ENCODE measurements at places on chromosomes 12 and 14.

DNA sequence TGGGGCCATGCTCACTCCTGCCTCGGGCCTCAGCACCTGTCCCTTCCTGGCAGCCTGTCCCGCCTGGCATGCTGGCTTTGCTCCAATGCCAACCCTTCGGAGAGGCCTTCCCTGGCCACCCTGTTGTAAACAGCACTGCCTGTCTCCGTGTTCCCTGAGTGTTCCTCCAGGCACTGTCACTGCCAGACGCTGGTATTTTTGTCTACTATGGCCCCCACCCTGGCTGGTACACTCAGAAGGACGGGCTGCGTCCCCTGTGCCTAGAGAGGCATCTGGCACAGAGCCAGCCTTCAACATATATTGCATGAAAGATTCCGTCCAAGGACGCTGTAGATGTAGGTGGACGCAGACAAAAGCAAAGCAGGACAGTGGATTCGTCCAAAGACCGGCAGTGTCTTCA is 2.7 kb upstream of the ASPG start:
- DNase-seq = no peak

DNA sequence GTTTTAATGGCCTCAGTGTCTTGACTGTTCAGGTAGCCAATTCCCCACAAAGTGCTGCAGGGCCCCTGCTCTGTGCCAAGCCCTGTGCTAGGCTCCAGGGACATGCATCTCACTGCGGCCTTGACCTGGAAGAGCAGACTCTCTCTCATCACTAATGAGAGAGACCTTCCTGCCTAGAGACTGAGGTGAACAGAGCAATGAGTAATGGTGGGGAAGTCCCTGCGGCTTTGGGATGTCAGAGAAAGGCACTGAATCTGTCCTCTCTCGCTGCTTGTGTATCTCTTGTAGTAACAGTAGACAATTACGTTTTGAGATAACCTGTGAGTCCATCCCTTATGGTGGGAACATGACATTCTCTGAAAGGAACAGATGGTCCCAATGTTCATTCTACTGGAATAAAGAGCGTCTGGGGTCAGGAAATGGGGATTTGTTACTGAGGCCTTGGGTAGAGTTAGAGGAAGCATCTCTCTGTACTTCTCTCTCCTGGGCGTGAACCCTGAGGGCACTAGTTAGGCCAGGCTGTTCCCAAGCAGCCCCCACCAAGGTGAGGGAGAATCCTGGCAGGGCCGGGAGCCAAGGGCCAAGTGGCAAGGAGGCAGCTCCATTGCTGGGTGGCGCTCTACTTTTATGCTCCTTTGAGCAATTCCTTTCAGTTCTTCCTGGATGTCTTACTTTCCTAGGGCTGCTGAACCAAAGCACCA is 13.5 kb downstream of the NFATC4 start:
- DNase-seq = no peak

DNA sequence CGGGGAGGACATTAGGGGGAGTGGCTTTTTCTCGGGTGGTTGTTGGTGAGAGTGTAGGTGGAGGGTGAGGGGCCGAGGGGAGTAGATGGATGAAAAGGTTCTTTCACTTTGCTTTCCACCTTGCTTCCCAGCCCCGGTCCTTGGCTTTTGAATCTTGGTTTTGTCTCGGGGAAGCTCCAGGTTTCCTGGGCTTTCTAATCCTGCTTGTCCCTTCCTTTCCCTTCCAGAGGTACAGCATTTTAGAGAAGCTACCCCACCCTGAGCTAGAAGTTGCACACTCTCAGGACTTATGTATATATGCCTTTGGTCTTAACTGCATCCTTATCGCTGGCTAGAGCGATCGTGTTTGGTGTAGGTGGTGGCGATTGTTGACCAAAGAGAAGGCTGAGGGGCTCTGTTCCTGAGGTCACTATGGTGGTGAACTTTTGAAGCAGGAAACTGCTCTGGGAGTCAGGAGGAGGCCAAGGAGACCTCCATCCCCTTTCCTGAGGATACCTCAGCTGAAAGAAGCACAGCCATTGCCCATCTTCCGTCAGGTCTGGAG is 862 bp downstream of the PIP4K2C start:
- no peak for DNase-seq

GRCh38 chr12:26870491-26871419 is 37.8 kb upstream of the ITPR2 start:
- no peak for DNase-seq

DNA sequence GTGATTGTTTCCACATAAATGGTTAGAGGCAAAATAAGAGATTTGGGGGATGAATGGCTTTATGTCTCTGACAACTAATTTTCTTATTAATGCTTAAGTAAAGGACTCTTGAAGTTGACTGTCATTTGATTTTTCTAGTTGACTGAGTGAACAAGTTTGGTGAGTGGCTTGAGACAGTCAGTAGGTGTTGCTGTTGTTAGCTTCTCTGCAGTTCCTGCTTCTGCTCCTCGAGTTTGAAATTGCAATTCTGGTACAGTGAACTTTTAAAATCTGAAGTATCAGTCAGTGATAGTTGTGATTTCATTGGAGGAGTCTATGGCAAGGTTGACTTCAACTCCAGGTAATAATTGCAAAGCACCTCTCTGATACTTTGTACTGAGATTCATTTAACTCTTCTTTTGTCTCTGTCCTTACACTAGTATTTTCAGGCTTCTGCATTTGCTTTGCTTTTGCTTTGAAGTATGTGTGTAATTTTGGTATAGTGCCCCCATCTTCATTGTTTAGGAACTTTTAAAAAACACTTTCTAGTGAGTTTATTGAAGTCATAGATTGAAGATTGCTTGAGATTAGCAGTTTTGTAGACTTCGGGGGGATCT is 415.5 kb downstream of the PCNX1 start:
- DNase-seq = no peak

DNA sequence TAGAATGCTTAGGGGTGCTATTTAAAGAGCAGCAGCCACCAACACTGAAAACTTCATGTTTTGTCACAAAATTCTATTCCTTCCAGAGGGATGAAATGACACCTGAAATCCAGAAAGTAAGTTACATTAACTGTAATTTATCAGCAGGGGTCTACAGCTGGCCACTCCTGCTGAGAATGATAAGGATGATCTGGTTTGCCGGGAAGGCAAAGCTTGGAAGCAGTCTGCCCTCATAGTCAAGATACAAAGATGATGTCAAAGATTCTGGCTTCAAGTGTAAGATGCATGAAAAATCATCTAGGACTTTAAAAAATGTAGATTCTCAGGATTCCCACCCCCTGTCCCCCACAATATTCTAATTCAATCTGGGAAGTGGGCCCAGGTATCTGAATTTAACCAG is 58.4 kb downstream of the DCAF5 start:
- no peak for DNase-seq

DNA sequence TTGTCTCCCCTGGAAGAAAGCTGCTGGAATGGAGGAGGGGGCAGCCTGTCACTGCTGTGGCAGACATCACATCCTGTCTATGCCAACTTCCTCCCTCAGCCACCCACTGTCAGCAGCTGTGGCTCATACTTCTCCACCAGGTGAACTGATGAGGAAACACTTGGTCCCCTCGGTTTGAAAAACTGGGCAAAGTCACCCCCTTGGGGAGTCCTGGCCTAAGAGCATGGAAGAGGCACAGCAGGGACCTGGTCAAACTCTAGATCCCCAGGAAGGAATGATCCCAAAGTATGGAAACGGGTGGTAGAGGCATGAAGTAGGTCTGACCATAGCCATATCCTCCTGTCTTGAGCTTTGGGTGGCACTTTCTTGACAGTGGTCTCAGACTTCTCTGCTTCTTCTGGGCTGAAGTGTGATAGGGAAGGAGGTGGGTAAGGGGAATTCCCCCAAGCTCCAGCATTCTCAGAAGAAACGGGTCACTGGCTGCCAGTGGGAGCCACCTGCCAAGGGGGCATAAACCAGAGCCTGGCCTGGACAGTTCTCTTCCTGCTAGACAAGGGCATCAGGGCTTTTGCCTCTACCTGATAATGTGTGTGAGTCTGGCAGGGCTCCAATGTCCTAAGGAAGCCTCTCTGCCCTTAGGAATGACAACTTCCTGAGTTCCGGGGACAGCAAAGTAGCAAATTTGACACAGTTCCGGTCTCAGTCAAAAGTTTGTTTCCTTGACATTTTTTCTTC is 36.0 kb downstream of the FMNL3 start:
- peak; percentile 24 for DNase-seq

DNA sequence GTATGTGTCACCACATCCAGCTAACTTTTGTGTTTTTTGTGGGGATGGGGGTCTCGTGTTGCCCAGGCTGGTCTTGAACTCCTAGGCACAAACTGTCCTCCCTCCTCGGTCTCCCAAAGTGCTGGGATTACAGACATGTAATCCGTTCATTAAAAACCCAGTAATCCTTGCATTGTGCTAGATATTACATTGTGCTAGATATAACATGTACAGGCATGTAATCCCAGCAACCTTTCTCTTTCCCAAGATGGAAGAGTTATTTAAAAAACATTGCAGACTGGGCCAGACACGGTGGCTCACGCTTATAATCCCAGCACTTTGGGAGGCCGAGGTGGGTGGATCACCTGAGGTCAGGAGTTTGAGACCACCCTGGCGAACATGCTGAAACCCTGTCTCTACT is 19.7 kb downstream of the ELK3 start:
- DNase-seq = no peak

- DNase-seq = no peak
Measured at GRCh38 chr14:100022772-100023451, 42.3 kb upstream of the EVL start.

- no peak for DNase-seq
Measured at GRCh38 chr12:93836620-93837260, 159.6 kb downstream of the CRADD start.

DNA sequence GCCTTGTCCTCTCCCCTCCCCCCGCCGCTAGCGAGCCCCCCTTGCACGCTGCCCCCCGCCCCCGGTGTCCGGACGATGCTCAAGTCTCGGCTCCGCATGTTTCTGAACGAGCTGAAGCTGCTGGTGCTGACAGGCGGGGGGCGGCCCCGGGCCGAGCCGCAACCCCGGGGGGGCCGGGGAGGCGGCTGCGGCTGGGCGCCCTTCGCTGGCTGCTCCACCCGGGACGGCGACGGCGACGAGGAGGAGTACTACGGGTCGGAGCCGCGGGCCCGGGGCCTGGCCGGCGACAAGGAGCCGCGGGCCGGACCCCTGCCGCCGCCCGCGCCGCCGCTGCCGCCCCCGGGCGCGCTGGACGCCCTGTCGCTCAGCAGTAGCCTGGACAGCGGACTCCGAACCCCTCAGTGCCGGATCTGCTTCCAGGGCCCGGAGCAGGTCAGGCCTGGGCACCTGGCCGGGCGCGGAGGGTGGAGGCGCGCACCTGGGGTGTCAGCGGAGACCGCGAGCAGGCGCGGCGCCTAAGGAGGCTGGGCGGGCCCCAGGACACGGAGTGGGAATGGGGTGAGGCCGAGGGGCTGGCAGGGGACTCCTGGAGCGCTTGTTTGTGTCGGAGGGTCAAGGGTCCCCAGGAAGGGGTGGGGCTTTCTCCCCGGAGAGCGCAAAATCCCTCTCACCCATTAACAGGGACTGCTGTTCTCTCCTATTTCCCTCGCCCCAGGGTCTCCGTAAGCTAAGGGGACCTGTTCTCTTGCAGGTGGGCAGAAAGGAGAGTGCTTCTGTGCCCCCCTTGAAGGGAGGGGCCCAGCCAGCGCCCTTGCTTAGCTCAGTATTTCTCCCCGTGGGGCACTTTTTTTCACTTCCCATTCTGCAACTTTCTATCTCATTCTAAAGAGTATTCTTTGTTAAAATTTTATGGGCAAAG is 810 bp downstream of the MARCHF9 start:
- DNase-seq = no peak

GRCh38 chr14:29788093-29788492 is 139.6 kb downstream of the PRKD1 start:
- no peak for DNase-seq

GRCh38 chr12:89230376-89231315 is 121.7 kb downstream of the DUSP6 start:
- DNase-seq = no peak

DNA sequence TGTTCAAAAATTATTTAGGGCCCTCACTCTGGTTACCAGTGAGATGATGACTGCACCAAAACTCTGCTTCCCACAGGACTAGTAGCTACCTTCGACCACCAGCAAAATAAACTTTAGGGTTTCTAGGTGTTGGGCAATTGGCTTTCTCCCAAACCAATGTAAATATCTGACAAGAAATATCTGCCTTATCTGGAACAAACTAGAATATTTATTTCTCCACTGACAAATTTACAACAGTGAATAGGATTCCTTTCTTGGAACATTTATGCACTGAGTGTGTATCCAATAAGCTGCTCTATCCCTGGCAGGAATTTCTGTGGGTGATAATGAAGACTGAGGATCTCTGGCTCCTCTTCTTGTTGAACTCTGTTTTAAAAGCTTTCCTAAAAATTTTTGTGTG is 148.6 kb downstream of the SLC6A15 start:
- DNase-seq = no peak

All from activated T-helper 1 cell treated with anti-CD3 and anti-CD28 coated beads, Interleukin-2, amount 50 U/mL, for 16 hours (primary cell).